ENCODE measurements at places on chromosomes 6 and 20.

DNA sequence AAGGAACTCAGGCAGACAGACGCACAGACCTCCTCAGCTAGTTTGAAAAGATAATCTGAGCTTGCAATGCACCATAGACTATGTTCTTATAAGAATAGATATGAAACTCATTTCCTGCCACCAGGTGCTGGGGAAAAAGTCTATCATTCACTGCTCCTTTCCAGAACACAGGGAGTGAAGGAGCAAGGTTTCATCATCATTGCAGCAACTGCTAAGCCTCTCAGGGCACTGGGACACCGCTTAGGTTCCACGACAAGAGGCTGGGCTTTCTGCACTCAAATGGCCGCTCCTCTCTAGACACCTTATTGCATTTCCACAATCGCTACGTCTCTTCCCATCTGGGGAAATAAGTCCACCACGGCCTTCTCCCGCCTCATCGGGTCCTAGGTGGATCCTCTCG is 418.5 kb upstream of the JARID2 start:
- DNase-seq, result no peak

DNA sequence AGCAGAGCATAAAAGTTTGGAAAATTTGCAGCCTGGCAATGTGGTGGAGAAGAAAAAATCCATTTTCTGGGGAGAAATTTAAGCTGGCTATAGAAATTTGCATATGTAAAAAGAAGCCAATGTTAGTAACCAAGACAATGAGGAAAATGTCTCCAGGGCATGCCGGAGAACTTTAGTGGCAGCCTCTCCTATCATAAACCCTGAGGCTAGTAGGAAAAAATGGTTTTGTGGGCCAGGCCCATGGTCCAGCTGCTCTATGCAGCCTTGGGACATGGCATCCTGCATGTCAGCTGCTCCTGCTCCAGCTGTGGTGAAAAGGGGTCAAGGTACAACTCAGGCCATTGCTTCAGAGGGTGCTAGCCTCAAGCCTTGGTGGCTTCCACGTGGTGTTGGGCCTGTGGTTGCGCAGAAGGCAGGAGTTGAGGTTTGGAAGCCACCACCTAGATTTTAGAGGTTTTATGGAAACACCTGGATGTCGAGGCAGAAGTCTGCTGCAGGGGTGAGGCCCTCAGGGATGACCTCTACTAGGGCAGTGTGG is 101.8 kb upstream of the SYNCRIP start:
- no peak for DNase-seq

DNA sequence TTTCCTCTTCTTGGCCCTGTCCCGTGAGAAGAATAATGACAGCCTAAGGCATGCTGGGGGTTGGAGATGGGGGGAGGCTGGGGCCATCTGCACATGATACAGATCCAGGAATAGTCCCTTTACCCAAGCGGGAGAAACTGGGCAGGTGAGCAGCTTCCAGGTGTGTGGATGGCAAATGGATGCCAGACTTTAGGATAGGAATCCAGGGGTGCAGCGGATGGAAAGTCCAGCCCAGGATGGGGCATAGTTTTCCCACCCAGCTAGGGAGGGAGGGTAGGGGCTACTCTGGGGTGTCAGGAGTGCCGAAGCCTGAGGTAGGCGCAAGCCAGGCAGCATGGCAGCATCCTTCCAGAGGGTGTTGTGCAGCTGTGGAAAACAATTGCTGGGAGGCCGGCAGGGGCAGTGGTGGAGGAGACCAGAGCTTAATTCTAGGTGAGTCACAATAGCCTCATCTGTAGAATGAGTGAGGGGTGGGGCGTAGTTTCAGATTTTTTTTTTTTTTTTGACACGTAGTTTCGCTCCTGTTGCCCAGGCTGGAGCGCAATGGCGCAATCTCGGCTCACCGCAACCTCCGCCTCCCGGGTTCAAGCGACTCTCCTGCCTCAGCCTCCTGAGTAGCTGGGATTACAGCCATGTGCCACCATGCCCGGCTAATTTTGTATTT is 15.4 kb upstream of the FAM110A start:
- no peak for DNase-seq

DNA sequence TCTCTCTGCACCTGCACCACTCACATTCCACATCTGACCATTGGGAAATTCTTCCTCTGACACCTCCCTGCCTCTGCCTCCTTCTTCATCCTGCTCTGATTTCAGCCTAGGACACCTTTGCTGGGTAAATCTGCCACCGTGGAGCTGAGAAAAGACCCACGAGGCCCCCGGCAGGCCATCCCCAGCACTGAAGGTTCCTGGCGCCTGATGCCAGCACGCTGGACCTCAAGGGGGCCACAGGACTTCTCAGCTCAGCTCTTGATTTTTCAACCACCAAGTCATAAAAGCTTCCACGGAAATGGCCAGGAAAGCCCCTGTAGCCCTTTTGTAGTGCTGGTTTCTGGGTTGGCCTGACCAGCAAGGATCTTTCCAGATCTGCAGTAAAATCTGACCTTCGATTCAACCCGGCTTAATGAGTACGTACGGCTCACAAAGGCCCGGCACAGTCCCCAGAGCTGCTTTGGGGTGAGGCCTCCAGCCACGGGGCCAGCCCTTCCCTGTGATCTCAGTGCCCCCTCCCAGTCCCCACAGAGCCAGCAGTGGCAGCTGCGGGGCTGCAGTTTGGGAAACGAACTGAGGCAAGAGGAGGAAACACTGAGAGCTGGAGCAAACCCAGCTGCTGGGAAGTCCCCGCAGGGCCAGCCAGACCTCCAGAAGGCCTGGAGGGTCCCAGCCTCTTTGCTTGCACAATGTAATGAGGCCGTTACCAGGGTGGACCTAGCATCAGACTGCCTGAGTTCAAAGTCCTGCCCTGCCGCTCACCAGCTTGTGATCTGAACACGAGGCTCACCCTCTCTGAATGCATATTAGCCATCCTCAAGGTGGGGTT is 157.5 kb downstream of the BMP7 start:
- no peak for DNase-seq

DNA sequence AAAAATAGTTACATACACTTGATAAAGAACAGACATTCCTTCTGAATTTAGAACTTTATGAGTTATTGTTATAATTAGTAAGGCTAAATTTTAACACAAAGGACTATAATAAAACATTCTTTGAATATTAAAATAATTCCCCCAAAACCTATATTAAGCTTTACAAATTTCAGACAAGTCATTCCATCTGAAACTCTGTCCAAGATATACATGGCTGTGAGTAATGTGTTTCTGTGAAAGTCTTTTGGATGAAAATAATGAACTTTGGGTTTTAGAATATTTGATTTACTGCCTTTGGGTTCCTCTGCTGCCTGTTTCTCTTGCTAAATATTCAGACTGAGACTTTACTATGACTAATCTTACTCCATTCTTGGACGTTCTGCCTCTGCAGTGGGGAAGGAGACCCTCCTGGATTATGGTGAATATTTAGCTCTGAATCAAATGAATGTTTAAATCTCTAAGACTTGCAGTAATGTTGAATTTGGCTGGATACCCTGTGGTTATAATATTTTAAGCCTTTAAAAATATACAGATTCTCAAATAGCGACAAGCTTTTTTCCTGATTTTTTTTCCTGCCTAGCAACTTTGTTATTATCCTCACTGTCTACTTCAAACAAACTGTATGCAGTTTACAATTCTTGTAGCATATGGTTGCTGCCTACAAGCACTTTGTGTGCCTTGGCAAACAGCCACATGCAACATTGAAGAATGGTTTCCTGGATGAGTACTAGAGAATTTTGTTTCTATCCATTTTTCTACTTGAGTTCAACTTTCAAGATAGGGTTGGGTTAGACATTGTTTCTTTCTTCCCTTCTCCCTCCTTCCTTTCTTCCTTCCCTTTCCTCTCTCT is 51.4 kb downstream of the TXLNB start:
- DNase-seq, result no peak

GRCh38 chr20:60063048-60063451 is 104.8 kb downstream of the CDH26 start:
- DNase-seq, result no peak

- no peak for DNase-seq
Measured at GRCh38 chr6:111625099-111625416, 19.4 kb upstream of the TRAF3IP2 start.

GRCh38 chr20:37387519-37388269 is 41.8 kb downstream of the SRC start:
- DNase-seq, result no peak

DNA sequence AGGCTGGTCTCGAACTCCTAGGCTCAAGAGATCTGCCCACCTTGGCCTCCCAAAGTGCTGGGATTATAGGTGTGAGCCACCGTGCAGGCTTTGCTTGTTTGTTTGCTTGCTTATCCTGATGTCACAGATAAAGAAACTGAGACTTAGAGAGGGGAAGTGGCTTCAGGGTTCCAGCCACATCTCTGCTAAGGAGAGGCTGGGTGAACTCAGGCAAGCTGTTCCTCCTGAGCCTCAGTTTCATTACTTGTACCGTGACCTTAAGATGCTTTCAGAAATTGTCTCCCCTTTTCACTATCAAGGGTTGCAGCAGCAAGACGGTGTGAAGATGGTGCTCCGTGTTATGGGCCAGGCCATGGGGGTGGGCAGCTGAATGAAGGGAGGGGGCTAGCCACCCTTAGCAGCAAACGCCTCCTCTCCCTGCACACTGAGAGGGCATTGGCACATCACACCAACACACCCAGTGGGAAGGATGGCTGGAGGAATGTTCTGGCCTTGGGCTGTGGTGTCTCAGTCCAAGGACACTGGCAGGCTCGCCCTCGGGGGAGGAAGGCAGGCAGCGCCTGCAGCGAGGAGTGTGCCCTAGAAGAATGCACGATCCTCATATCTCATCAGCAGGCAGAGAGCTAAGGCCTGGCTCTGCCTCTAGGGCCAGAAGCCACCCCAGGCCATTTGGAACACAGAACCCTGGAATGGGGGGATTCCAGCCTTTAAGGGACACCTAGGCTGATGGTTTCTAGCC is 48.2 kb upstream of the TLDC2 start:
- no peak for DNase-seq

- DNase-seq, result no peak
Measured at GRCh38 chr6:169839898-169840631, 88.6 kb downstream of the ERMARD start.

- DNase-seq, result peak; percentile 12
Measured at GRCh38 chr6:99330159-99330558, 19.3 kb downstream of the FAXC start.

DNA sequence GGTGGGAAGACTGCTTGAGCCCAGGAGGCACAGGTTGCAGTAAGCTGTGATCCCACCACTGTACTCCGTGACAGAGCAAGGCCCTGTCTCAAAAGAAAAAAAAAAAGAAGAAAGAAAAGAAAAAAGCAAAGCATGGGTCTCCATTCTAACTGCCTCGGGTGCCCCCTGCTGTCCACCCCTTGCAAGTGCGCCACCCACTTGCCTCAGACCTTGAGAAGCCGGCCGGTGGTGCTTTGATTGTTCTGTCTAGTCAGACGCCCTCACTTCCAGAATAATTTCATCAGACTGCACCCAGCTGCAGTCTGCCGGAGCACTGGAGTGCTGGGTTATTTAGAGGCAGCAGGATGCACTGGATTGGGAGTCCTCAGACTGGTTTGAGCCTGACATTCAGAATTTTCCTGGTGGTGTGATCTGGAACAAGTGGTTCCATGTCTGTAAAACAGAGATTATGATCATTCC is 17.6 kb upstream of the TM9SF4 start:
- DNase-seq, result peak; percentile 60

- no peak for DNase-seq
Measured at GRCh38 chr20:52331655-52332054, 140.1 kb upstream of the ZFP64 start.

GRCh38 chr20:32432277-32432676 is 74.1 kb downstream of the ASXL1 start:
- no peak for DNase-seq

- DNase-seq, result no peak
Measured at GRCh38 chr6:169188475-169188874, 65.2 kb downstream of the THBS2 start.

DNA sequence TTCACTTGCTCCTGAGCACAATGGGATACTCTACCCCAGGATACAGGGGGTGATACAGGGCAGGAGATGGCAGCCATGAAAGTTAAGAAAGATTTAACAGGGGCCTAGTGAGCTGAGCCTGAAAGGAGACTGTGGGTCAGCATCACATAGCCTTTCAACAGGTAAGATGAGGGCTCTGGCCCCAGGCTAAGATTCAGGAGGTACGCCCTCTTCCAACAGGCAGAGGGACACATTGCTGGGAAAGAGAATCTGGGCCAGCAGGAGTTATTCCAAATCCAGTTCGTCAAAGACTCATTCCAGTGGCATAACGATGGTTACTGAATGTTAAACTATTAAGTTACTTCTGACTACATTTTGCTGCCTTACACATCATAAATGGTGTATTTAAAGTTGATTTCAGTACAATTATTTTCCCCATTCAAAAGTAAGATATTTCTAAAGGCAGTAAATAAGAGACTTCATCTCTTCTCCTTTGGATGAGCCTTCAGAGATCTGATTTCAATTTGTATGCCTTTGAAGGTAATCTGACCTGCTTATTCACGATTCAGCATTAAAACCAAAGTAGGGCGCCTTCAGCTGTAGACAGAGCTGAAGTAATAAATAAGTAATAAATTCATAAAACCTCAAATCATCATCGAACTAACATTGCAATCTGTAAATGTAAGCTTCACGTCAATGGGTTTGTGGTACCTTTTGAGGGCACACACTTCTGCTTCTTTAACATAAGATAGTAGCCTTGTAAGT is 62.4 kb downstream of the HS3ST5 start:
- no peak for DNase-seq

GRCh38 chr6:54194067-54194466 is 82.8 kb downstream of the MLIP start:
- DNase-seq, result no peak

DNA sequence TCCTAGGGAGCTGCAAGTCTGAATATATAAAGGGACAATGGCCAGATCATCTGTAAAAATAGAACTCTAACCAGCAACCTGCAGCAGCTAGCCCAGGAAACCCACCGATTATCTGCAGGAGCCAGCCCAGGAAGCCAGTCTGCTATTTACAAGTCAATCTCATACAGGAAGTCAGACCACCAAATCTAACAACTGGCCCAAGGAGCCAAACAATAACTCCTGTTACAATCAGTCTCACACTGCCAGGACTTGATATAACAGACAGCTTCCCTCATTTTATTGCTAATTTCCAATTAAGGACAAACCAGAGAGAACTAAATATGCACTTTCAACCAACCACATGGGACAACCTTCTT is 14.4 kb upstream of the RIN2 start:
- DNase-seq, result no peak

GRCh38 chr6:49668083-49668511 is 31.5 kb upstream of the RHAG start:
- no peak for DNase-seq

DNA sequence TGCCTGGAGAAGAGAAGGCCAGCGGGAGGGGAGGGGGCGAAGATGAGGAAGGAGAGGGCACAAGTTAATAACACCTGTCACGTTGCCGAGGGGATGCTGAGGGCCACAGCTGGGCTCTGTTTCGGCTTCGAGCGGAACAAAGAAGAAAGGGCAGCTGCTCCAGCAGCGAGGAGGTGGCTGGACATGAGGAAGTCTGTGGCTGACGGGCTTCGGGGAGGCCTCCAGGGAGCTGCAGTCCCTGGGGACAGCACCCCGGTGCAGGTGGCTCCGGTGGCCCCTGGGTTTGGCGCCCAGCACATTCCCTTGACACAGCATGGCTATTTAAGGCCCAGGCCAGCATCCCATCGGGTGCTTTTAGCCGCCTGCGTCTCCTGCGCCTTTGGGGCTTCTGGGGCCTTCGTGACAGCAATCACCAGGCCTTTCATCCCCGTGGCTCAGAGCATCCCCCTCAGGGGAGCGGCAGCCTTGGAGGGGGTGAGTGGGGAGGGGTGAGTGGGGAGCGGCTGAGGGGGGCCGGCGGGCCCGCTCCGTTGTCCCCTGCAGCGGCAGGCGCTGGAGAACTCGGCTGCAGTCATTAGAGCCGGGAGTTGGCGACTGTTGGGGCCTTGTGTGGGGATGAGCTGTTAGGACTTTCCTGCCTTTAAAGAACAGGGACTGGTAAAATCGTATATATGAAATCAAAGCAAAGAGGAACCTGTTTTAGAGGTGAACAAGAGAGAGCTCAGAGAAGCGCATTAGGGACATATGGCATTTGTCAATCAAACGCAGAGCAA is 99.0 kb downstream of the TMEM242 start:
- DNase-seq, result no peak

All from activated naive CD8-positive, alpha-beta T cell treated with anti-CD3 and anti-CD28 coated beads, Interleukin-2, amount 50 U/mL, for 16 hours (primary cell).